ENCODE measurements at places on chromosomes 11 and 22.
A peak's percentile ranks its signal among the peaks of the same experiment; 100 is the strongest.

DNA sequence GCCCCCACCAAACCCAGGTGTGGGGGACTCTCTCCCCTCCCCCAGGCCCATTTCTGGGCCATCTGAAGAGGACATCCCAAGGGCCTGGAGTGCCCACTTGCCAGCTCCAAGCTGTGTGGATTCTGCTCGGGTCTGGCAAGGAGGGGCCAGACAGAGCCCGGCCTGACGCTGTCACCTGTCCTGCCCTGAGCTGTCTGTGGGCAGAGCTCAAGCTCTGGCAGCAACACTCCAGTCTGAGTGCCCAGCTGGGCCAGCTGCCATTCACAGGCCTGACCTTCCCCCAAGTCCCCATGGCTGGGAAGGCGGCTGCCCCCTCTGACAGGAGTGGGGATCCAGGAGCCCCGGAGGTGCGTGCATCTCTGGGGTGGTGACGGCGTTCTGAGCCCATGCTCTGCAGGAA lies 6.2 kb upstream of the PIM3 start:
- no peak for DNase-seq

DNA sequence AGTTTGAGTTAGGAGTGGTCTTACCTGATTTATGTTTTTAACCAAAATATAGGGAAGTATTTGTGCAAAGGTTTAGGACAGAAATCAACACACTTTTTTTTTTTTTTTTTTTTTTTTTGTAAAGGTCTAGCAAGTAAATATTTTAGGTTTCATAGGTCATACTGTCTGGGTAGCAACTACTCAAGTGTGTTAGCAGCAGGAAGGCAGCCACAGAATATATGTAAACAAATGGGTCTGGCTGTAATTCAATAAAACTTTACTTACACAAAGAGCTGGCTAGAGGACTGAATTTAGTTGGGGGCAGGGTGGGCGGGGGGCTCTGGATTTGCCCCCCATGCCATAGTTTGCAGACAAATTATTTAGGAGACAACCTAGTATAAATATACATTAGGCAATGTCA lies 510.4 kb downstream of the NELL1 start:
- DNase-seq = no peak

DNA sequence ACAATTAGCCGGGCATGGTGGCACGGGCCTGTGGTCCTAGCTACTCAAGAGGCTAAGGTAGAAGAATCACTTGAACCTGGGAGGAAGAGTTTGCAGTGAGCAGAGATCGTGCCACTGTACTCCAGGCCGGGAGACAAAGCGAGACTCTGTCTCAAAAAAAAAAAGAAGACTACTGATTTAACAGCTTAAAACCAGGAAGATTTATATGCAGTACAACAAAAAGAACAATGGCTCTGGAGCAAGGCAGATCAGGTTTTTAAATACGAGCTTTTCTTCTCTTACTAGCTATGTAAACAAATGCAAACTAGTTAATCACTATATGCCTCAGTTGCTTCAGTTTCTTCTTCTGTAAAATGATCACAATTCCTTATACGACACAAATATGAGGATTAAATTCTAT lies 6.9 kb downstream of the FAM168A start:
- no peak for DNase-seq

- DNase-seq = no peak
Observed at GRCh38 chr11:112863305-112863704, 97.9 kb upstream of the NCAM1 start.

DNA sequence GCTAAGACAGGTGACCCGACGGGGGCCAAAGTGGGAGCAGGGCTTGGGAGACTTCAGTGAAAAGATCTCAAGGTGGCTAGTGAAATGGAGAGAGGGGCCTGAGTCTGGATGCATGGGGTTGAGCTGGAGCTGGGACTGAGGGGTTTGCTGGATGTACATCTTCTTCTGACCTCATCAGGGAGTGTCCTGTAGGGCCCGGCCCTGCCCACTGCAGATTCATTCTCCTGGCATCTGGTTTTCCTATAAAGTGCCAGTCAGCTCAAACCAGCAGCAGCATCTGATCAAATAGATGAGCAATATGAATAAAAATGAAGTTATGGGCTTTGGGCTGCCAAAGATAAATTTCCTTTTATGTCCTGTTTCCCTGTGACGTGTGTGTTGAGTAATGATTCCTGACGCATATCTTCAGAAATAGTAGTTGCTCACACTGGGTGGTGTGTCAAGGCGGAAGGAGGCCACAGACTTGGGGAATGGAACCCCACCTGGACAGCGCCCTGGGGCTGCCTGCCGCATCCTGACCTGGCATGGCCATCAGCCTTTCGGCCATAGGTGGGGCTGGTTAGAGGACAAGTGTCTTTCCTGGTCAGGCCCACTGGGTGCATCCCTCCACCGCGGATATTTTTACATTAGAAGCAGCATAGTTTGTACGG lies 135.4 kb downstream of the OSBP2 start:
- peak; percentile 90 for DNase-seq

DNA sequence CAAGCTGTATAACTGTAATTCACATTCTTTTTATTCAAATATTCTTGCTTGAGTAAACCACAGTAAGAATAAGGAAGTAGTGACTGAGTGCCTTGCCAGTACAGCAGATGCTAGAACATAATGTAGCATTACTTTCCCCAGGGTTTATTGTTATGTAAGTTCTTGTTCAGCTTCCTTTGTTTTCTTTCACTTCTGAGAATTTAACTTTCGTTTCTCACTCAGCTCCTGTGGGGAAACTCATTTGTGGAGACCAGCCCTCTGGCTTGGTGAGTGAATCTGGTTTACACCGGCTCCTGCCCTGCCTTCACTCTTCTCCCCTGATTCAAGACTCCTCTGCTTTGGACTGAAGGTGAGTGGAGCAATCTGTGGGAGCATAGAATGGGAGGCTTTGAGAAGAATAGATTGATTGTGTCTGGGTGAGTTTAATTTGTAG lies at the start of gene TRIM22:
Gene TRIM22, plus strand, starts transcription at position 240 of the 433 bp plus-strand sequence. CDS start 6,443 bp downstream, outside the sequence.
- DNase-seq = peak; percentile 65
